SK-MEL-5 (cell line): ENCODE measurements at places on chromosomes 1 and 21. TPM values are rescaled to one million over a fixed set of nuclear protein-coding genes. Genes with fewer than 3 reads are reported as not detected.

- no peak for DNase-seq
These were observed 75.6 kb upstream of the KAZN start for GRCh38 chr1:14522926-14523241.

DNA sequence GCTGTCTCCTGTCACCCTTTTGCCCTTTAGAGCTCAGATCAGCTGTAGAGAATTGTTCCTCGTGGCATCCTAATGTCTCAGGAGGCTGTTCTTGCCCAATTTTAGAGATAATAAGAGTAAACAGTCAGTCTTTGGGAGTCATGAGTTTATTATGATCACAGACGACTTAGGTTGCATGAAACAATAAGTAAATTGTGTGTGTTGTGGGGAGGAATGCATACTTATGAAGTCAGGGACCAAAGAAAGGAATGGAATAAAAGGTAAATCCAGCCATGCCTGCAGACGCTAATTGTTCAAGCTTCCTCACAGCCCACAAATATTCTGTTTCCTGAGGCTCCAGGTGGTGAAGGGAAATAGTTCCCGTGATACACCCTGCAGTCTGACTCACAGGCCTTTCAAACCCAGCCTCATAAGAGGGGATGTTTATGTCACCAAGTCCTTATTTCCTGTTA, 897 bp downstream of the EPHX4 start:
- DNase-seq, result peak; percentile 91

KIAA0319L gene
- 43.8 and 53.4 TPM in 2 replicates for total RNA-seq

ERICH3 gene
- total RNA-seq, result not detected in 2 replicates

MMEL1 gene
- total RNA-seq, result not detected in 2 replicates

- no peak for DNase-seq
These were observed 1470.7 kb downstream of the NCAM2 start for GRCh38 chr21:22468893-22469292.

LCE1D gene
- total RNA-seq, result not detected in 2 replicates

DNA sequence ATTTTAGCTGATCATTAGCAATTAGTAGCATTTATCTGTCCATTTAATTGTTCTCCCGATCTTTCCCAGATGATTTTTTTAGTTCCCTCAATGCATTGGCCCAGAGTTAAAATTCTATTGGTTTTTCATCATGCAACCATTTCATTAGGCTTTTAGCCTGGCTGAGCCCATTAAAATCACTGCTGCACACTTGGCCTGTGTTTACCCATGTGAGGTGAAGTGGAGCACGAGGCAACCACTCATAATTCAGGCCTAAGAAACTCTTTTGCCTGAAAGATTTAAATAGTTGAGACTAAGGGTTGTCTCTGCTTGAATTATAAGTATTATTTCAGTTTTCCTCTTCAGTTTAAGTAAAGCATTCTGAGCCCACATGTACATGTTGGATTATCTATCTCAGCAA, 889.0 kb upstream of the ADGRL4 start:
- no peak for DNase-seq

ZNF648 gene
- 0.43 and 1.1 TPM in 2 replicates for total RNA-seq

FCMR gene
- total RNA-seq, result 1.7 and 2.8 TPM in 2 replicates

- no peak for DNase-seq
These were observed 113.9 kb downstream of the KCTD3 start for GRCh38 chr1:215681041-215681440.

TRAF3IP3 gene
- 0.61 TPM in 1 of 2 replicates, not detected in the other for total RNA-seq

TTC39A gene
- total RNA-seq, result 2.4 and 3.5 TPM in 2 replicates

DNA sequence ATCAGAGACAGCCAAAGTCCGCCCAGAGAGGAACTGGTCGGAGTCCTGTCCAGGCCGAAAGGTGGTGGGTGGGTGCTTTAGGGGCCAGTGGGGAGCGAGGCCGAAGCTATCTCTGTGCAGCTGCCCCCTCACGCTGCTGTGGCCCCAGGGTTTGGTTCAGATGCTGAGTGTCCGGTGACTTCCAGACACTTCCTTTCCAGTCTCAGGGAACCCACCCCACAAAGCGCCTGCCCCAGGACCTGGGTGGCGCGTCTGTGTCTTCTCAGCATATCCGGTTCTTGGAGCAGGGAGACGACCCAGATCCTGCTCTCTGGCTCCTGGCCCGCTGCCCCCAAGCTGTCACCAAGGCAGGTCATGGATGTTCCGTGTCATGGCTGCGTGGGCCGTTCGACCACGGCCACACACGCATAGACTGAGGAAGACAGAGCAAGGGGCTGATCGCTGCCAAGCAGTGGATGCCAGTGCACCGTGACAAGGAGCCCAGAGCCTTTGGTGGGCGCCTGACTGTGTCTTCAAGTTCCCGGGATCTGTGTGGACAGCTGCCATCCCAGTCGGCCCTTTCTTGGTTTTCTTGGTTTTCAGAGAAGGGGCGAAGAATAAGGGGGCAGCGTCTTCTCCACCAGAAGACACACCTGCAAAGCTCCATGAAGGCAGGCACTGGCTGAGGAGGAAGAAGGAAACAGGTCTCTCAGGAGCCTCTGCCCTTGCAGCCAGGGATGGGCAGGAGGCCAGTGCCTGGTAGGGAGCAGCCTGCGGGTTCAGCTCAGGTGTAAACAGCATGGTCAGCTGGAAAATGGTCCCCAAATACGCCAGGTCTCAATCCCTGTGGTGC, 22.9 kb upstream of the COL18A1 start:
- DNase-seq, result no peak

FAAH gene
- total RNA-seq, result 1.4 and 2.1 TPM in 2 replicates

KDF1 gene
- total RNA-seq, result not detected in 2 replicates

- DNase-seq, result no peak
These were observed 124.7 kb upstream of the C1orf174 start for GRCh38 chr1:4024811-4025210.

DNA sequence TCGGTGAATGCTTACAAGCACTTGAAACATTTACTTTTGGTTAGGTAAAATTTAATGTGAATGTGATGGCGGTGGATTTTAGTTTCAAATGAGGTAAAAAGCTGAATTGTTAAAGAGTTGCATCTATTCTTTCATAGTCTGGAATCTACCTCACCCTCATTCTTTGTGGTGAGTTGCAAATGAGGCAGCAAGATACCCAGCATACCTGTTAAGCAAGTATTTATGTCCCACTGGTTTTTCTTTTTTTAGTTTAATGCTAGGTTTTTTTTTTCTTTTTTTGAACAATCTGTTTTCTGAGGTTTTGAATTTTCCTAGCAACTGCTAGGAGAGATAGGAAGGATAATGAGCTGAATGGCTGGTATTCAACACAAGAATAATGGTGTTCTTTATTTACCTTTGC, 127.9 kb upstream of the CACYBP start:
- DNase-seq, result no peak

DNA sequence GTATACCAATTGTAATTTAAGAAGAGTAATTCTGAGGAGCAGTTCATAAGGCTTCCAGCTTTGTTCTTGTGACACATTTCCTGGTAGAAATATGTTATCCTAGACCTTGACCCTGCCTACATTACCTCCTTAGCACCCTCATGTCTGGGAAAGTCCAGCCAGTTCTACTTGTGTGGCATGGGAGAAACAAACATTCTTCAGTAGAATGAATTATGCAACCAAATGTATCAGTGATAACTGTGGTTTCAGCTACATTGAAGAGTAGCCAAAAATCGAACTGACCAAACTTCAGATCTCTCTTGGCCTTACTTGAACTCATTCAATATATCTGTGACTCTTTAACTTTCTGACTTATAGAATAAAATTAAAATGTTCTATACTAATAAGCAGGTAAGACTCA, 308.1 kb upstream of the LYPLAL1 start:
- DNase-seq, result no peak

DNA sequence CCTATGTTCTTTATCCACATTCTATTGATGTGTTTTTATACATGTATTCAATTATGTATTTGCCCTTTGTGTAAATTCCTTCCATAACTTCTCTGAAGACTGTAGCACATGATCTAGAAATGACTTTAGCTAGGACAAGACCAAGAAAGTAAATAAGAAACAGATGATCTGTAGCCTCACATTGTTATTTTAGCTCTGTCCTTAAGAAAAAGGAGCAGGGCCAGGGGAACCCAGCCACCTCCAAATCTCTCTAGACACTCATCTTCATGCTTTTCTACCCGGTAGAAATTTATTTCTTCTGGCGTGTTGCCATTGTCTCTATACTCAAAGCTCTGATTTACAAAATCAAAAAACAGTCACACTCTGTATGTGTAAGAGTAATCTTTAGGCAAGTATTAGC, 27.1 kb downstream of the CDC7 start:
- peak; percentile 9 for DNase-seq

DNA sequence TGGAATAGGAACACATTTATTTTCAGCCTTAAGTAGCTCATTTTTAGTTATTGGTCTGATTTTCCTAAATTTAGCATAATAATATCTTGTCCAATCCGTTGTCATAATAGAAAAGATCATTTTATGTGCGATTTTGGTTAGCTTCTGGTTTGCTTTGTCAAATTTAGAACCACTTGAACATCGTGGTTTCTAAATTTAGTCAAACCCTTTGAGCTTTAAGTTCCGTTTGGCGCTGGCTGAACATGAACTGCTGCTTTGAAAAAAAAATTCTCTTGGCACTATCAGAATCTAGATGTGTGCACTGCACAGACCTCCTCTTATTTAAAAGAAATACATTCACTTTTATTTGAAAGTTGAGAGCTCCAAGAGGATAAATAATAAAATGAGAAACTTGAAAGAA, 370.6 kb downstream of the PTPRC start:
- no peak for DNase-seq

GRCh38 chr1:195773931-195774330, 834.3 kb downstream of the KCNT2 start:
- no peak for DNase-seq

GRCh38 chr1:94105957-94106529, 14.9 kb downstream of the ABCA4 start:
- DNase-seq, result no peak

DNA sequence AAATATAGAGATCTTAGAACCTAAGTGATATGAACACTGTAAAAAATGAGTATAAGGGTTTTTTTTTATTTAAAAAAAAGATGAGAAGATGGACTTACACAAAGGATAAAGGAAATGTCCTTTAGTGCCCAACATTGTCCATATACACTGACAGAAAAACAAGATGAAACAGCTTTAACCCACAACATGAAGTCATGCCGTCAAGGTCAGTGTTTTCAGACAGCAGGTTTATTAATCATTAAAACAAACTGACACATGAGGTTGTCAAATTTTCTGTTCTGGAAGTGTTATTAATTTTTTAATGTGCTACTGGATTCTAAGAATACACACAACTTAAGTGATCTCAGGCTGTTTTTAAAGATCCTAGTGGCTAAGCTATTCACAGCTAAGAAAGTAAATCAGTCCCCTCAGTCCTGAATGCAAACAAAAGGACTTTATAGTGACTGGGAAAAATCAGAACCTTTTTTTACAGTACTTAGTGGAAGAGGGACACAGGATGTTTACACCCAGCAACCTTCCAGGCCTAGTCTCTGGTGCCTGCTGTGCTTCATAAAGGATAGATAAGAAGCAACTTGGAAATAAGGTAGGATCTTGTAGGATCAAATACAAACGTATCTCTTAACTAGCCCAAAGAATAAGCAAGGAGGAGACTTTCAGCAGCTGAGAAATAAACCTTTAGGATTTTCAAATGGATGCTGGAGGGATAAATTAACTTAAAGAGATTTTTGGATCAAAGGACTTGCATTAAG, 21.9 kb upstream of the PKN2 start:
- no peak for DNase-seq

AKR1A1 gene
- 43.9 and 53.3 TPM in 2 replicates for total RNA-seq

COL8A2 gene
- total RNA-seq, result 0.11 TPM in 1 of 2 replicates, not detected in the other

DNA sequence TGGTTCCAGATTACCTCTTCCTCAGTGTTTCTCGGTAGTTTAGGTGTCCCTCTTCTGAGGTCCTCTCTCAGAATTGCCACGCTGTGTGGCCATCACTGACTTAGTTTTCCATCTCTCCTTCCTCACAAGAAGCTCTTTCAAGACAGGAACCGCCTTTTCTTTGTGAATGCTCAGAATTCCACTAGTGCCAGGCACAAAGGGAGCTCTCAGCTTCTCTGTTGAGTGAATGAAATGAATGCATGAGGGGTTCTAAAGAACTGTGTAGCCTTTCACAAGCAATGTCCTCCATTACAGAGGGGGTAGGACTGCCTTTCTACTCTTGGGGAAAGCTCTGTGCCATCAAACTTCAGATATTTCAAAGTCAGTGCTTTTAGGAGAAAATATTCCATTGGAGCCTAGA, 546.8 kb downstream of the RWDD3 start:
- peak; percentile 30 for DNase-seq

RGS1 gene
- total RNA-seq, result 0.16 and 0.29 TPM in 2 replicates

RUNX3 gene
- 10.7 and 13.4 TPM in 2 replicates for total RNA-seq

TFAP2E gene
- 1.3 TPM in 2 replicates for total RNA-seq

DNA sequence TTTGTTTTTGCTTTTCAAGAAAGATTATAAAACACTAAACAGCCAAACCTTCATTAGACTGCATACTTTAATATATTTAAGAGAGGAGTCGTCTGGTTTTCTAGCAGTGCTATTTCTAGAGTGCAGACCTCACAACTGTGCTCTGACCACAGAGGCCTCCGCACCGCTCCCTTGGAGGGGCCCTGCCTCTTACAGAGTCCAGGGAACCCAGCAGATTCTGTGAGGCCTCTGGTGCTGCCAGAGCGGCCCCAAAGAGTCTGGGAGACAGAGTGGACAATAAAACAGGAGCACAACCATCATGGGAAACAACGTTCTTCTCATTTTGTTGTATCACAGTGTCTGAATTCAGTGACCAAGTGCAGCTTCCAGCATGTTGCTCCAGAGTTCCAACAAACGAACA, 5.8 kb downstream of the ATP5PO start:
- DNase-seq, result no peak

DNA sequence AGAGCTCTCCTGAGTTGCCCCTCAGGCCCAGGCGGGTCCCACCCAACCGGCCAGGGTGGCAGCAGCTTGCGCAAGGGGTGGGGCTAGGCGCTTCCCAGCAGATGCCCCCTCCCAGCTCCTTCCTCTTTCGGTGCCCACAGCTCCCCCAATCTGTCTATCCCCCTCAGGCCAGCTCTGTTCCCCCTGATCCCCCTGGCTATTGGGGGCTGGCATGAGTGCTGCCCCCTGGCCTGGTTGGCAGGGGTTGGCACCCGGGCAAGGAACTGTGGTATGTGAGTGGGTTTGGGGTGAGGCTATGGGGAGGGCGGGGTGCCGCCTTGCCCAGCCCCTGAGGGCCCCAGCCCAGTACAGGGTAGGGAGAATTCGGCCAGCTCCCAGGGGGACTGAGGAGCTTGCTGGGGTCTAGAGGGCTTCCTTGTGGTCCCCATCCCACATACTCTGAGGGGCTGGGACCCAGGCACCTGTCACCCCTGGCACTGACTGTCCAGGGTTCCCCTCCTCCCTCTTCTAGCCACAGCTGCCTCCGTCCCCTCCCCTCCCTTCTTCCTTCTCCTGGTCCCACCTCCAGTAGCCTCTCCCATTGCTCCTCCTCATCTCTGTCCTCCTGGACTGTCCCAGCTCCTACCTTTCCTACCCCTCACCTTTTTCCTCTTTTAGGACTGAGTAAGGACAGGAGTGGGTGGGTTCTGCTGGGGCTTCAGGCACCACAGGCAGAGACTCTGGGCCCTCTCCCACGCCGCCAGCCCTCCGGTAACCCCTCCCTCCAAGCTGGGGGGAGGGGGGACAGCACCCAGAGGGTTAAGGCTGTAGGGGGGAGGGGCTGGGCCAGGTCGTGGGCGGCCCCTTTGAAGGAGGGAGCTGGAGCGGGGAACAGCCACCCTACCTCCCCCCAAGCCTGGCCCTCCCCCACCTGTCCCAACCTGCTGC, 5.7 kb downstream of the ZBTB7B start:
- DNase-seq, result no peak

RGS16 gene
- total RNA-seq, result 0.16 and 0.24 TPM in 2 replicates

GRCh38 chr1:18641005-18641941, 10.6 kb downstream of the PAX7 start:
- no peak for DNase-seq

GRCh38 chr1:179369751-179370341, 4.1 kb downstream of the AXDND1 start:
- peak; percentile 81 for DNase-seq

GRCh38 chr1:147719029-147719698, 41.2 kb downstream of the GJA5 start:
- DNase-seq, result no peak

GRCh38 chr1:201119206-201120197, 7.3 kb upstream of the CACNA1S start:
- DNase-seq, result peak; percentile 68
